Astrocyte (in vitro differentiated cells and primary cell): ENCODE measurements at places on chromosomes 13 and 19.

DNA sequence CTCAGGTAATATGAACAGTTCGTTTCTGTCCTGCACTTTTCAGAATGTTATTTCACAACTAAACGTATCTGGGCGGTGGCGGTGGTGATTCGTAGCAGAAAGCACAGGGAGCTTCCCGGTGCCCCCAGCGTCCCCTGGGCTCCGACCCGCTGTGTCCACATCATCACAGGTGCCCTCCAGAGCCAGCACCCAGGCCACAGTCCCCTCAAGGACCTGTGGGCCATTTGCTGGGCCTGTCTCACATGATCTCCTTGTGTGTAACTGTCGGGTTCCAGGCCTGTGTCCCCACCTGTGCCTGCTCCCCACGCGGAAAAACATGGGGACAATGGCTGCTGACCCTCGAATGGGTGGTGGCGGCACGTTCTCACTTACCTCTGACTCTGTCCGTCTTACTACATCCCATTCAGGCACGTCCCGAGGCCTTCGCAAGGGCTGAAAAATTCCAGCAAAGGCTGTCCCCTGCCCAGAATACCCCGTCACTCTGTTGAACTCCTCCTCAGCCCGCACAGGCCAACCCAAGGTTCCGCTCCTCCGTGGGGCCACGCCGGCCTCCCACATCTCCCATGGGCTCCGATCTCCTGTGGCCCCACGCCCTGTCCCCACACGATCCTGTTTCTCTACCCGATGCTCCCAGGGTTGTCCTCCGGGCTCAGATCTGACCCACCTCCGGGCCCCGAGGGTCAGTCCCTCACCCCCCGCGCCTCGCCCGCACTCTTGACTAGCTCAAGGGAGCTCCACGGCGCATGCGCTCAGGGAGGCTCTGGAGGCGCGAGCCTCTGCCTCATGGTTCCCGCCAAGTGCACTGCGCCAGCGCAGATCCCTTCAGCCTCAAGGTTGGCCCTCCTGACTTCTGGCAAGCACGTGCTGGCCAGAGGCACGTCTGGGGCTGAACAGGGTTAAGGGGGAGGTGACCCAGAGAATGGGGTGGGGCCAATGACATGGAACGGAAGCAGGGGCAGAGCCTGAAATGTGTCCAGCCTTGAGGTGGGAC lies 21.2 kb downstream of the DEDD2 start:
- no peak for DNase-seq

DNA sequence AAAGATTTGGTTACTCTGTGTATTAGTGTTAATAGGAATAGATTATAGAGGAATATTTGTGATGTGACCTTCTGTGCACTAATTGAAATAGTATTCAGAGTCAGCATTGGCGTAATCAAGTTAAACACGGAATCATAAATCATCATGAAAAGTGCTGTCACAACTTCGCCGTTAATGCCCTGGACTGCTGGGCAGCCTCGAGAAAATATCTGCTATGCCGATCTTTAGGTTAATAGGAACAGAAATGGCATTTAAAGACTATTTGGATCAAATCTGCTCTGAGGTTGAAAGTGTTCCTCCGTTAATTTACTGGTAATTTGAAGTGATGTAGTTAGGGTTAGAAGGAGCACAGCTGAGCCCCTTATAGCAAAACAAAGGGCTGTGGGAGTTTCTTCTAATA lies 219.0 kb downstream of the MZT1 start:
- no peak for DNase-seq

- DNase-seq, result no peak
These were observed 7.5 kb upstream of the ZNF808 start for GRCh38 chr19:52520013-52520412.

GRCh38 chr13:42328672-42329071 lies 56.7 kb downstream of the AKAP11 start:
- no peak for DNase-seq

DNA sequence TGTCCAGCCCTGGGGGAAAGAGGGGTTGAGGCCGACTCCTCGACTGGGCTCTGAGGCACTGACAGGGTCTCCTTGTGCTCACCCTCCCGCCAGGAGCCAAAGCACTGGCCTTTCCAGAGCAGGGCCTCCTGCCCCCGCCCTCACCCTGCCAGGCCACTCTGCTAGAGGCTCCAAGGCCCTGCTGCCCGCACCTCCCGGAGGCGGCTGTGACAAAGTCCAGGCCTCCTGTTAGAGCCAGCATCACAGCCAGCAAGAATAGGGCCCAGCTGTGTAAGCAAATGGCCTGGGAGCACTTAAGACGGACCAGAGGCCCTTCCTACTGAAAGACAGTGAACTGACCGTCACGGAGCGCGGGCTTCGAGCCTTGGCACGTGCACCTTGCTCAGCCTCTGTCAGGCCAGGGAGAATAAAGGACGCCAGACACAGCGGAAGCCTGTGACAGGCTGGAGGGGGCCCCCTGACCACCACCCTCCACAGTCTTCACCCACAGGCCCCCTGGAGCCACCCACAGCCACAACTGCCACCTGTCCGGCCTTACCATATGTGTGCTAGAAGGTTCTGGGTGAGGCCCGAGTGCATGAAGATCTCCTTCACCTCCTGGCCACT lies 50.9 kb downstream of the EPS15L1 start:
- DNase-seq, result no peak

DNA sequence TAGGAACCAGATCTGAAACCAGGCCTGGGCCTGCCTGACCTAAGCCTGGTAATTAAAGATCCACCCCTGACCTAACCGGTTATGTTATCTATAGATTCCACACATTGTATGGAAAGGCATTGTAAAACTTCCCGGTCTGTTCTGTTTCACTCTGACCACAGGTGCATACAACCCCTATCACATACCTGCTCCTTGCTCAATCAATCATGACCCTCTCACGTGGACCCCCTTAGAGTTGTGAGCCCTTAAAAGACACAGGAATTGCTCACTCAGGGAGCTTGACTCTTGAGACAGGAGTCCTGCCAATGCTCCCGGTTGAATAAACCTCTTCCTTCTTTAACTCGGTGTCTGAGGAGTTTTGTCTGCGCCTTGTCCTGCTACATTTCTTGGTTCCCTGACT lies 27.3 kb upstream of the ZNF562 start:
- DNase-seq, result no peak

GRCh38 chr19:18290302-18291018 lies 9.0 kb upstream of the JUND start:
- no peak for DNase-seq

- DNase-seq, result no peak
These were observed 4.9 kb upstream of the PALM start for GRCh38 chr19:703651-704446.

DNA sequence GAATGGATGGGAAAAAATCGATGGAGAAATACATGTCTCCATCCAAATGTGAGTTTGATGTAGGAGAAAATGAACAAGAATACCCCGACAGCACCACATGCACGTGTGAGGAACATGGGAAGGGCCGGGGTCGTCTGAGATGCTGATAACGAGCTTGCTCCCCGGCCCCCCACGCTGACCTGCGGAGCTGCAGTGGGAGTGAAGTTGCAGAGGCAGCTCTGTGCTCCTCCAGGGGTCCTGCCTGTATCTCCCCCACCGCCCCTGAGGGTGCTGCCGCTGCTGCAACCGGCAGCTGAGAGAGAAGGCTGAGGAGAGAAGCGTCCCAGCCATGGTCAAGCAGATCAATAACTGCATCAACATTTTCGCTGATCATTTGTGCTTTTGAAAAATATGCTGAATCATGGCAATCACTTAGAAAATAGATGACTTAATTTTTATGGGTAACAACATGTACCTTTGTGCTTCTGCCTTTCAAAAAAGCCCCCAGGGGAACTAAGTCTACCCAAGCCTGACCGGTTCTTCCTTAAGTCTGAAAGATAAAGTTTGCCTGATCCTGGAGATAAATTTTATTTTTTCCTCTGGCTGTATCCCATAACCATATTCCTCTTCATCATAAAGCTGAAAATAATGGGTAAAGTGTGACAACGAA lies 18.2 kb upstream of the NAXD start:
- DNase-seq, result no peak

GRCh38 chr19:30064348-30064699 lies 122.3 kb downstream of the URI1 start:
- no peak for DNase-seq

- peak; percentile 48 for DNase-seq
These were observed 133.2 kb downstream of the FRY start for GRCh38 chr13:32164622-32165268.

DNA sequence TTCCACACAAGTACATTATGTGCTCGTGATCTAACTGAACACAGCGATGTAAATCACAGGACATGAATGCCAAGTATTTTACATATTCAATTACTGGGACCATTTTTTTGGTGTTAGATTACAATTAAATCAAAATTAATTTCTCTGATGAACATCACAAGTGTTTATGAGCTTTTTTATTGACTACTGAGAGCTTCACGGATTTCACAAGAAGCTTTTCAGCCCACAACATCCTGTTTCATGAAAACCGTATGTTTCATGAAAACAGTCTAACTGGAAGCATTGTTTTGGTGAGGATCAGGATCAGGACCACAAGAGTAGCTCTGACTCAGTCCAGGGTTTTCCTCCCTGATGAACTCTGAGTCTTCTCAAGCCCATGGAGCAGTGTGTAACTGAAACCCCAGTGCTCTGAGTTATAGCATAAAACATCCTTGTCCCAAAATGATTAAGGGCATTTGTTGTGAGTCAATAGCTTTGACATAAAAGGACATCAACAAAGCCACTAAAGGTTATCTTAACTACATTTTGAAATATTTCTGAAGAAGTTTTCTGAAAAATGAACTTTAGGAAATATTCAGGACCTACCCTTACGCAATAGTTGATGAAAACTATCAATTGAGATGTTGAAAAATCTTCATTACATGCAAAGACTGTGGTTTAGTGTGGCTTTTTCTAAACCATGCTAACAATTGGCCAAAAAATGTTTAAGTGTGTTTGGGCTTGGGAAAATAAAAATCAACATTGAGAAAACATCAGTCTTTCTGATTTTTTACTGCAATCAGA lies 49.3 kb downstream of the UFM1 start:
- peak; percentile 57 for DNase-seq

GRCh38 chr13:46154136-46154801 lies 27.7 kb downstream of the LCP1 start:
- DNase-seq, result no peak

- no peak for DNase-seq
These were observed 27.6 kb downstream of the CPT1C start for GRCh38 chr19:49718511-49718910.

- DNase-seq, result no peak
These were observed 20.6 kb downstream of the PCDH8 start for GRCh38 chr13:52827839-52828238.

GRCh38 chr19:15631817-15632216 lies 8.9 kb upstream of the CYP4F3 start:
- DNase-seq, result no peak

- DNase-seq, result peak; percentile 60
These were observed 706.5 kb upstream of the MIR17HG start for GRCh38 chr13:90640976-90641375.

DNA sequence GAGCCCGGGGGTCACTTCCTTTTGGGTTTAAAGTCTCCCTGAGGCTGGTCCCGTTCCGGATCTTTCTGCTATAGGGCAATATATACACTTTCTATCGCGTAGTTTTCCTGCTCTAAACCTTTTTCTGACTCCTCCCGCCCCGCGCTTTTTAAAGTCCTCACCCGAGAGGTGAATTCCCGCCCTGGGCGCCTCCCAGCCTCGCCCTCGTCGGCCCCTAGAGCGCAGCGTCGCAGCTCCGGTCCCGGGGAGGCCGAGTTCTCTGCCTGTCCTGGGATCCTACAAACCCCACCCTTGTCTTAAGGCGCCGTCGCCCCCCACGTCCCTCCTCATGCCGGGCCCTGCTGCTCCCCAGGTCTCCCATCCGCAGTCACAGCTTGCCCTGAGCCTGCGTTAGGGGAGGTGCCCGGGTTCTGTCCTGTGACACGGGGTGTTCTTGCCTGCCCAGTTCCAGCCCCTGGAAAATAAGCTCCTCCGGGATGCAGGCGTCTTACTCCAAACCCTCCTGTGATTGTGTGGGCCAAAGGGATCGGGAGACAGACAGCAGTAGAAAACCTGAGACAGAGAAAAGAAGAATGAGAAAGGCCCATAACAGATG lies 491 bp downstream of the ZNF525 start:
- peak; percentile 0 for DNase-seq

DNA sequence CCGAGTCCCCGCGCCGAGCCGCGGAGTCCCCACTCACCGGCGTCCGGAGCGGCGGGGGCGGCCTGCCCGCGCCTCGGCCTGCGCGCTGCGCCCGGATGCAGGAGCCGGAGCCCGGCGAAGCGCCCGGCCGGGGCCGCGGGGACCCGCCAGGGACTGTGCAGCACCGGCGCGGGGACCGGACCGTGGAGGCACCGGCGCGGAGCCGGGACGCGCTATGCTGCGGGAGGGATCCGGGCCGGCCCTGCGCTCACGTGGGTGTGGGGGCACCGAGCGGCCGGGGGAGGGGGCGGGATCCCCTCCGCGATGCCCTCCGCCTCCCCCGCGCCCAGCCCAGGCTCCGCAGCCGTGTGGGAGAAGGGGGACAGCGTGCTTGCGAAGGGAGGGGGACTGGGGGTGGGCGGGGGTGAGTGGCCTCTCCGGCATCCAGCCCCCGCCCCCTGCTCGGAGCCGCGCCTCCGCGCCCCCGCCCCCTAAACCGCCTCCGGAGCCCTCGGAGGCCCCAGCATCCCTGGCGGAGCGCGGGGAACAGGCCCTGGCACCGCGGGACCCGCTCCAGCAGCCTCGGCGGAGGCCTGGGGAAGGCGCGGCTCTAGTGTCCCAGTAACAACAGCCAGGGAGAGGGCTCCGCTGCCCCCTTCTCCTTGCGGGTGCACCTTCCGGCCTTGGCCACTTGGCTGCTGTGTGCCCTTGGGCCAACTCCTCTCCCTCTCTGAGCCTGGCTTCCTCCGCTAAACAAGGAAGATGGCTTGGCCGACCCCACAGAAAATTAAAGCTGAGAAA lies at the start of gene SLC1A6:
Gene SLC1A6, minus strand, starts transcription at position 389 of the 780 bp plus-strand sequence. CDS start 6,954 bp downstream, outside the sequence.
- DNase-seq, result no peak

GRCh38 chr13:24254146-24254841 lies 55.1 kb upstream of the C1QTNF9 start:
- no peak for DNase-seq

- no peak for DNase-seq
These were observed 783.6 kb downstream of the UQCRFS1 start for GRCh38 chr19:28429356-28429755.

- no peak for DNase-seq
These were observed 186.8 kb upstream of the SOX1 start for GRCh38 chr13:111880185-111880584.

GRCh38 chr13:58302349-58302748 lies 670.8 kb downstream of the PCDH17 start:
- DNase-seq, result no peak

DNA sequence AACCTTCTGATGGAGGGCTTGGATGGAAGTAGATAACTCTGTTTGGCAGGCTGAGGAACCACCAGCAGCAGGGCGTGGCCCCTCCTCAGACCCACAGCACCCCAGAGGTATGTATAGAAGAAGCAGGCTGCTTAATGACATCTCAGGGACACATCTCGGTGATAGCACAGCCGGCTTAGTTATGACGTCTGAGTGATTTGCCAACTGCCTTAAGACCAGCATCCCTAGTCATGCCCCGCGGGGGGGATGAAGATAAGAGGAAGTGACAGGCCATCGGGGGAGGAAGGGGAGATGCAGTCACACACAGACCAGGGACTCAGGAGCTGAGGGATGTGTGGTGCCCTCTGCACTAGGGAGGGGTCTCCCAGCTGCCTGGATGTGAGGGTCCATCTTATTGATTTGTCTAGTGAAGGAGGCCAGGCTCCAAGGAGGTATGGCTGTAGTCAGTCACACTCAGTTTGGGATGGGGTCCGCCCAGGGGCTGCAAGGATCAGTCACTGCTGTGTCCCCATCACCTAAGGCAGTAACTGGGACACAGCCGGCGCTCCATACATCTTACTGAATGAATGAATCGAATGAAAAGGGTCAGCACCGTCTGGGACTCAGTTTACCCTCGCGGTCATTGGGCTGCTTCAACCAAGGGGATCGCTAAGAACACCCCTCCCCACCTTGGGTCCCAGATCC lies 19.2 kb upstream of the ERCC1 start:
- DNase-seq, result peak; percentile 16
